ENCODE measurements at places on chromosomes 6 and 20.

GRCh38 chr6:89611666-89612065 is 26.9 kb downstream of the LYRM2 start:
- no peak for DNase-seq

DNA sequence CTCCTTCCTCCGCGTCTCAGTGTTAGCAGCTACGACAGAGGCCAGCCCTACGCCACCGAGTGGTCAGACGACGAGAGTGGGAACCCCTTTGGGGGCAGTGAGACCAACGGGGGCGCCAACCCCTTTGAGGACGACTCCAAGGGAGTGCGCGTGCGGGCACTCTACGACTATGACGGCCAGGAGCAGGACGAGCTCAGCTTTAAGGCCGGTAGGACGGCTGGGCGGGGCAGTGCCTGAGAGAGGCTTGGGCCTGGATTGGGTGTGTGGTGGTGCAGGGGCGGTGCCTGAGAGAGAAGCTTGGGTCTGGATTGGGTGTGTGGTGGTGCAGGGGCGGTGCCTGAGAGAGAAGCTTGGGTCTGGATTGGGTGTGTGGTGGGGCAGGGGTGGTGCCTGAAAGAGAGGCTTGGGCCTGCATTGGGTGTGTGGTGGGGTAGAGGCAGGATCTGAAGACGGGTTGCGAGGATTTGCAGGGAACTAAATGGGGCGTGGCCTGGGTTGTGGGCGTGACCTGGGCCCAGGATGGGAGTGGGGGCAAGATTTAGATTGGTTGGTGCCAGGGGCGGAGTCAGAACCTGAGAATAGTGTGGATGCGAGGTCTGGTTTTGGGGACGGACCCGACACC is 24.4 kb downstream of the SPDEF start:
- DNase-seq = peak; percentile 27

GRCh38 chr6:102026649-102027048 is 633.1 kb downstream of the GRIK2 start:
- DNase-seq = no peak

GRCh38 chr6:167849846-167850459 is 23.2 kb downstream of the AFDN start:
- no peak for DNase-seq

DNA sequence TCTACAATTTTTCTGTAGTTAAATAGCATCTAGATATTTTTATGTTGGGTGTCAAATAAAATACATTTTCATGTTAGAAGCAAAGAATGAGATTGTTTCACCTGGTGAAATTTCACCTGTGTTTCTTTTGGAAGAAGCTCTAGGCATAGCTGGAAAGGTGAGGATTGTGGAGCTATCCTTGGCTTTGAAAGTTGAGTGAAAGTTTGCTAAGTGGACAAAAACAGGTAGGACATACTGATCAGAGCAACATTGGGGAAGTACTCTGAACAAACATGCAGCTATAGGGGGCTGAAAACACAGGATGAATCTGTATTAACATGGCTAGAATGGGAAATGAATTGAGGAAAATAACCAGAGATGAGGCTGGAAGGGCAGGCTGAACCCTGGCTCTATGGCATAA is 18.8 kb downstream of the CLVS2 start:
- no peak for DNase-seq

GRCh38 chr6:82363428-82364086 is at the start of gene TPBG:
TSS of gene TPBG (plus strand) at chr6:82363817. CDS start at chr6:82364962, 1,145 bp downstream.
- DNase-seq = no peak

- no peak for DNase-seq
Measured at GRCh38 chr6:44785130-44785529, 397.6 kb downstream of the CDC5L start.

GRCh38 chr20:50904067-50904570 is 27.1 kb downstream of the ADNP start:
- no peak for DNase-seq

GRCh38 chr6:24694198-24694597 is 24.8 kb downstream of the C6orf62 start:
- DNase-seq = no peak

GRCh38 chr20:36154700-36155628 is at the start of gene EPB41L1:
TSS of gene EPB41L1 (plus strand) at chr20:36154740. CDS start at chr20:36173778, 19,038 bp downstream.
- DNase-seq = peak; percentile 15

- DNase-seq = no peak
Measured at GRCh38 chr6:103617642-103618041, 1242.1 kb downstream of the HACE1 start.

DNA sequence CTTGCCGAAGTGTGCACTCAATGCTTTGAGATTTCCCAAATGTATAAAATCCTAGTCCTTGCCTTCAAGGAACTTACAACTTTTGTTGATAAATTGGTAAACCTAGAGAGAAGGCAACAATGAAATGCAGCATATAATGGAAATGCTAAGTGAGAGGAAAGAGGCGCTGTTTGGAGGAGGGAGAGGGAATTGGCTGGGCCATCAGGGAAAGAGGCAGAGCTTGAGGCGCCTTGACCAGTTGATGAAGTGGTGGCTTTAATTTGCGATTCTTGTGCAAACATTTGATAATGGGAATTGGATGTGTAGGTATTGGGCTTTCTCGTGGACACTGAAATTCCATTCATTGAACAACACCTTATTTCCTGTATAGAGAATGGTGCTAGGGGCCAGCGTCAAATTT is 1.9 kb upstream of the CDYL start:
- no peak for DNase-seq

- DNase-seq = no peak
Measured at GRCh38 chr20:14717134-14717999, 380.0 kb upstream of the FLRT3 start.

GRCh38 chr20:62365814-62366369 is 1.2 kb downstream of the LAMA5 start:
- DNase-seq = no peak

- no peak for DNase-seq
Measured at GRCh38 chr20:54633374-54634355, 158.3 kb downstream of the DOK5 start.

- no peak for DNase-seq
Measured at GRCh38 chr6:23656255-23657194, 469.5 kb upstream of the NRSN1 start.

GRCh38 chr6:4372866-4373265 is 237.5 kb upstream of the ECI2 start:
- DNase-seq = no peak

DNA sequence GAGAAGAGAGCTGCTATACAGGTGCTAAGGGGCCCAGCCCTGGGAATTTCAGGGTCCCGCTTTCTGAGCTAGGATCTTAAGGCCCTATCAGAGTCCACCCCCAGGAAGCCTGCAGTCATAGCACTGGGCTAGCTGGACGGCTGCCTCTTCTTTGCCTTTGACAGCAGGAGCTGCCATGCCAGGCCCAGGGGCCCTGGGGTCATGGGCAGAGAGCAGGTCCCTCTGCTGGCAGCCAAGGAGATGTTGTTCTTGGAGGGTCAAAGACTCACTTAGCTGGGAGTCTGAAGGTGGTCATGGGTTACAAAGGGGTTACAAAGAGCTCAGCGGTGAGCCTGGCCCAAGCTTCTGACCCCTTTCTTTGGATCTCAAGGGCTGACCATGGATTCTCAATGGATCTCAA is 52.7 kb downstream of the RPP21 start:
- no peak for DNase-seq

GRCh38 chr6:2748183-2748582 is 2.5 kb downstream of the MYLK4 start:
- DNase-seq = no peak

GRCh38 chr6:44135875-44136274 is 8.5 kb downstream of the TMEM63B start:
- no peak for DNase-seq

GRCh38 chr6:169451065-169451838 is 197.6 kb upstream of the THBS2 start:
- no peak for DNase-seq

DNA sequence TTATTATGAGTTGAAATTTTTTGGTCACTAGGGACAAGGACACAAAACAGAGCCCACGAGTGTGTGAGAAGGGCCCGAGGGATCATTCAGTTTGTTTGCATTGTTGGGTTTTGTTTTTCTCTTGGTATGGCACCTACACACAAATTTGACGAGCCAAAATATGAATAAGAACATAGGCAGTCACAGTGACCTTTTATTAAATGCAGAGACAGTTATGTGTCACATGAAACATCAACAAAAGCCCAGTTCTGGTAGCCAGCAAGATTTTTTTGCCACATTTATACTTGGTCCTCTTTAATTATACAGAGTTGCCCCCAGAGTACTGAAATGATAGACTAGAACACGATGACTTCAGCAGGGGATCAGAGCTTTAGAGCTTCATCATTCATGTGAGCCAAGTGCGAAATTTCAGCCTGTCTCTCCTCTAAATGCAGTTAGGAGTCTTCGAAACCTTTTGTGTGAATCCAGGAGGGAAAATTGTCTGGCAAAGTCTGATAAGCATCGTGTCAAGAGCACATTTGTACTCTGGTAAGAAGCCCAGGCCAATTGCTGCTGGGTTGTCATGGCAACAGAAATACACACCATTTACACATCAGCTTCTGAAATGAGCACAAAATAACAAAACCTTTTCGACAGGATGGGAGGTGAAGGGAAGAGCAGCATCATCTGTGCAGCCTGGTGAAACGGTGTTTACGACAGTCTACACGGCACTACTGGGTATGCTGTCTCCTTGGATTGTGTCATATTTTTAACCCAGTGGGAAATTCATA is 79.2 kb upstream of the RIPOR2 start:
- no peak for DNase-seq

GRCh38 chr6:37698264-37699137 is 818 bp upstream of the MDGA1 start:
- DNase-seq = peak; percentile 52

DNA sequence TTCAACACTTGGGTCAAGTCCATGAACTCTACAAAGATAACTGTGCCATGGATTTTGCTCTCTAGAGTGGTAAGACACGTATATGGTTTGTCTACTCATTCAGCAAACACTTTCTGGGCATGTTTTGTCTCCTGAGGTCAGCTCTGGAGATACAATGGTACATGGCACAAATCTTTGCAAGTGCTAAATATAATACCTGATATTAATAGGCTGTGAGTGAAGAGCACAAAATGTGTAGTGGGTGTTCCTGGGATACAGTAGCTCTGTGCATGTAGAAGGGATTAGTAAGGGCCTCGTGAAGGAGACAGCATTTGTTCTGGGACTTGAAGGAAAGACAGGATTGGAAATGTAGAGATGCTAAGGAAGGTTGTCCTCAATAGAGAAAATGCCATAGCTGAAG is 360.9 kb downstream of the BCKDHB start:
- DNase-seq = no peak

GRCh38 chr6:134103006-134103405 is 50.6 kb upstream of the SLC2A12 start:
- no peak for DNase-seq

- DNase-seq = no peak
Measured at GRCh38 chr6:138607478-138608433, 108.5 kb upstream of the NHSL1 start.

Data from stimulated activated naive CD8-positive, alpha-beta T cell treated with anti-CD3 and anti-CD28 coated beads, Interleukin-15, amount 100 ng/mL, for 72 hours (primary cell).